ENCODE measurements at places on chromosomes 16 and 17.

GRCh38 chr17:37744961-37745800, at the start of gene HNF1B:
Gene HNF1B (minus strand): TSS chr17:37745059. CDS start chr17:37744884, 175 bp downstream.
- DNase-seq, result no peak

DNA sequence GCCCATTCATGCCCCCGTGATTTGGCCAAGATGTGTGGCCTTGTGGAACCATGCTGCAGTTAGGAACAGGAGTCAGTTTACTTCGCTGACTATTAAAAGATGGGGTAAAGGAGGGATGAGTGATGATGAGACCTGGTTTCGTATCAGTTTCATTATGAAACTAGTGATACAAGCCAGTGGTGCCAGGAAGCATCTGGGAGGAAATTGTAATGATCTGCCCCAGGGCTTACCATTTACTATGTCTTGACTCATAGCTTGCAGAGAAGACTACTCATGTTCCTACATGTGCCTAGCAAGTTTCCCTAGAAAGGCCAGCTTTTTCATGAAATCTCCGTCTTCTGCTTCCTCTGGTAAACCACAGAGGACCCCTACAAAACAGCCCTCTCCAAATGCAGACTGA, 23.2 kb downstream of the CDH3 start:
- DNase-seq, result no peak

GRCh38 chr17:235831-236640, 54.6 kb upstream of the DOC2B start:
- DNase-seq, result no peak

DNA sequence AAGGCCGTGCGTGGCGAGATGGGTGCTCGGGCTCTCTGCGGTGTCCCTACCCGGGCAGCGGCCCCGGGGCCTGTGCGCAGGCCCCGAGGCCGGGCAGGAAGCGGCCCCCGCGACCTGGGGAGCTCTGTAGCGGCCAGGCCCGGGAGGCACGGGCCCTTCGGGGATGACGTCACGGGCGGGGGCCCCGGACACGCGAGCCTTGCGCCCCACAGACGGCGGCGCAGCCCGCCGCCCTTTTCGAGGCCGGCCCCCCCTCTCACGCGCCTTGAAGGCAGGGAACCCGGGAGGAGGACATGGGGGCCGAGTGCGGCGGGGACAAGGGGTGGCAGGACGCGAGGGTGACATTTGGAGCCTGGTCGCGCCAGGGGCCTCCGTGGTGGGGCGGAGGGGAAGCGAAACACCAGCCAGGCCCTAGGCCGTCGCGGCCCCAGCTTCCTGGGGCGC, 1.1 kb downstream of the RAI1 start:
- DNase-seq, result peak; percentile 33

DNA sequence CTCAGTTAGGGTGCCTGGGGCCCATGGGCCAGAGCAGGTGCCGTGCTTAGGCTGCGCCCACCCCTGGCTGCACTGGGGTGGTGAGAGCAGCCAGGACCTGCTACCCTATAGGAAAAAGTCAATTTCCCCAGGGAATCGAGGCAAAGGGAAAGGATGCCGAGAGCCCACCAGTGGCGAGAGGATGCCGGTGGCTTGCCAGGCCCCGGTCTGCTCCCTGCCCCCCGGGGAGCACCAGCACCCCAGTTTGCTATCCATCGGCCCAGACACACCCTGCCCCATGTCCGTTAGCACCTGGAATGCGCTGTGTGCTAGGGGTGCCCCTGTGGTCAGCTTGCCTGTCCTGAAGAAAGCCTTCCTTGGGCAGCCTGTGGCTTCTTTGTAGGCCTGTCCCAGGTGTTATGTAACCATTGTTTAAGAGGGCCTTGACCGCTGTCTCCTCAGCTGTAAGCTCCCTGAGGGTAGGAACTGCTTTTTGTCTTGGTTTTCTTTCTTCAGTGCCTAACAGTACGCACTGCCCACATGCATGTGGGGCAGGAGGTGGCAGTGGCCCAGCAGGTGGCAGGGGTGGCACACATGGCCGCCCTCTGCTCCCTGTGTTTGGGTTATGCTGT, 40.8 kb downstream of the NT5M start:
- DNase-seq, result no peak

GRCh38 chr16:72094266-72094610, 591 bp downstream of the DHX38 start:
- no peak for DNase-seq

DNA sequence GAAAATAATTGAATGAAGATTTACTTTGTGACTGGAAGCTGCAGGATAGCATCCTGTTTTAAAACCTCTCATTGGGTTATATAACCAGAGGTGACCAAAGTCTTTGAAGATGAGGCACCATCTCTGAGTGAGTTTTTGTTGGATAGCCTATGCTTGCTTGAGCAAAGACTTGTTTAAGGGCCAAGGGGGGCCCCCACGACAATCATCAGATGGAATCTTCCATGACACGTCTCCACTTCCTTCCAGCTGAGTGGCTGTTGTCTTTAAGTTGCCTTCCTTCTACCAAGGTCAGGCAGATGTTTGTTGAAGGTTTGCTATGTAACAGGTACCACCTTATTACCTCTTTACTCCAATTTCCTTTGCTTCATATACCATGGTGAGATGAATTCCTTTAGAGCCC, 188.8 kb downstream of the PRKCA start:
- DNase-seq, result no peak

DNA sequence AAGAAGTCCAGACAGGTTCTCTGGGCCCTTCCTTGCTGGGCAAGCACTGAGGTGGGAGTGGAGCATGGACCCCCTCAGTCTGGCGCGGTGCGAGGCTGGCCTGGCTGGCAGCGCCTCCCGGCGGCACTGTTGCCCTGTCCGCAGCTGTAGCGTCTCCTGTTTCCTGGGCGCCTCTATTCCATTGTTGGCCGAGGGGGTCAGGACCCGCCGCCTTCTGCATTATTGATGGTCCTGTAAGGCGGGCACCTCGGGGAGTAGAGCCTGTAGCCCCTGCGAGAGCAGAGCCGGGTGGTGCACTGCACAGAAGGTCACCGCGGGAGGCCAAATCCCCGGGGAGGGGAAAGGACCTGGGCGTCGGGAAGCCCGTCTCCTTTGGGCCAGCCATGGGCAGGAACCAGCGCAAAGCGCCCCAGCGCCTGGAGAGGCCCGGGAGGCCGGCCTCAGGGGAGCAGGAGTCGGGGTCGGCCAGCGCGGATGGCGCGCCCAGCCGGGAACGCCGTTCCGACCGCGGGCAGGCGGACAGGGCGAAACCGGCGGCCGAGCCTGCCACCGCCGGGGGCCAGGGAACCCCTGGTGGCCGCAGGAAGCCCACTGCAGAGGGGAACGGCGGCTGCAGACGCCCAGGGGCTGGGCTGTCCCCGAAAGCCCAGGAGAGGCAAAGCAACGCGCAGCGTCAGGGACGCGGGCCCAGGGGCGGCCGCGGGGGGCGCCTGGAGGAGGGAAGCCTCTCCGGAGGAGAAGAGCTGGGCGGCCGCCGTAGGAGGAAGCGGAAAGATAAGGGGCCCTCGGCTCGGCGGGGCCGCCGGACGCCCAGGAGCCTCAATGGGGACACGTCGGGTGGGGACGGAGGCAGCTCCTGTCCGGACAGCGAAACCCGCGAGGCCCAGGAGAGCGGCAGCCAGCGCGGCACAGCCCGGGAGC, at the start of gene MYO15B:
Gene MYO15B (plus strand): TSS at position 126 of the 921 bp plus-strand sequence. CDS start 258 bp downstream, at position 384.
- DNase-seq, result peak; percentile 56

DNA sequence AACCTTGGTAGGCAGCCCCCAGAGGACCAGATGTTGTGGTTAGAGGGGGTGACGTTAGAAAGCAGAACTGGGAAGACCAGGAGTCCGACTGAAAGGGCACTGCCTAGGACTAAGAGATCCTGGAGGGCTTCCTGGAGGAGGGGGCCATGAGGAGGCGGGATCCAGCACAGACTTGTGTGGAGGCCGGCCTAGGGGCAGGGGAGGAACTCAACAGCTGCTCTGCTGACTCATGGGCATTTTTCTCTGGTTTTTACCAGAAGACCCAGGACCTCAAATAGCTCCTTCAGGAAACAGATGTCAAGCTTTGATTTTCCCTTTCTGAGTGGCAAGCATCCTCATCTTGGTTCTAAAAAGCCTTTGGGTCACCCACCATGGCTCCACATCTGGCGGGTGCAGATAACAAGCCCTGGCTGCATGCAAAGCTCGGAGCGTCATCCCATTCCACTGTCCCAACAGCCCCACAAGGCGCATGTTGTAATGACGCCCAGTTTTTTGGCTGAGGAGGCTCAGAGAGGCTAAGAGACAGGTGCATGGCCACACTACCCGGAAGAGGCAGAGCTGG, 29.0 kb downstream of the IL21R start:
- DNase-seq, result no peak

GRCh38 chr17:3838206-3838605, 7.8 kb downstream of the NCBP3 start:
- no peak for DNase-seq

DNA sequence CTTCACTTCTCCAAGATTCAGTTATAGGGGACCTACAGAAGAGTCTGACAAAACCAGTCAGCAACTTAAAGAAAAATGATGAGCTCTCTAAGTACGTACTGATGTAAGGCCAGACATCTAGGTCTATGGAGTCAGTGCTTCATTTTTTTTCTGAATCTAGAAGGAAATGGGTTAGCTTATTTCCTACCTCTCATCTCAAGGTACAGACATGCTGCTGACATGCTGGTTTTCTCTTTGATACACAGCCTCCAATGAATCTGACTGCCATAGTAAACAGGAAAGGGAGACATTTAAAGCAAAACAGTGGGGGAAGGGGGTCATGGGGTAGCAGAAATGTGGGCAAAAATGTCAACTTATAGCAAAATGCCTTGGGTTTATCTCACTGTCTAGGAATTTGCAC, 16.4 kb downstream of the CDR2 start:
- DNase-seq, result no peak

- DNase-seq, result no peak
These were observed 65.2 kb upstream of the TOB1 start for GRCh38 chr17:50931144-50931908.

DNA sequence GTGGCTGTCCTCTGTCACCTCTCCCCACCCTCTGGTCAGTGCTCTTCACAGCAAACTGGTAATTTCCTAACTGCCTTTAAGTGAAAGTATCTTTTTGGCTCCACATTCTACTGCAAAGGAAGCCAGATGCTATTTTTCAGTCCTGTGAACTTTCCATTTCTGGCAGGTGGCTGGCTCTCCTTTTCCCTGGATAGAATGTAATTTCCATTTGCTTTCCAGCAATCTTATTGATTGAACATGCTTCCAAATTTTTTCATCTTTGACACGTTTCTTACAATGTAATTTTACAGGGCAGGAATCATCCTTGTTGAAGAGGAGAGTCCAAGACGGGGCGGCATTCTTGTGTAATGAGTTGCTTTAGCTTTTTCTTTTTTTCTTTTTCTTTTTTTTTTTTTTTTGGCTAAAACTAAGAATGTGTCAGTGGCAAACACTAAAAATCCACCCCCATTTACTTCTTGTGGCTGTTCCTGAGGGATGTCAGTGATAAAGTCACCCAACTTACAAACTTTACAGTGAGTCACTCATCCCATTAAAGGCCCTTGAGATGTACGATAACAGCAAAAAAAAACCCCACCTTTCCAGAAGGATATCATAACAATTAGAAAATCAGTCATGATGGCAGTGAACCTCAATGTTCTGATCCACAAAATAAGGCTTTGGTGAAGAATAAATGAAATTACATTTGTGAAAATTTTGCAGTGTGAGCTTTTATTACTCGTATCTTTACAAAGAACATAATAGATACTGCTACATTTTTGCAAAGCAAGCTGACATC, 29.4 kb upstream of the PRKCA start:
- no peak for DNase-seq

DNA sequence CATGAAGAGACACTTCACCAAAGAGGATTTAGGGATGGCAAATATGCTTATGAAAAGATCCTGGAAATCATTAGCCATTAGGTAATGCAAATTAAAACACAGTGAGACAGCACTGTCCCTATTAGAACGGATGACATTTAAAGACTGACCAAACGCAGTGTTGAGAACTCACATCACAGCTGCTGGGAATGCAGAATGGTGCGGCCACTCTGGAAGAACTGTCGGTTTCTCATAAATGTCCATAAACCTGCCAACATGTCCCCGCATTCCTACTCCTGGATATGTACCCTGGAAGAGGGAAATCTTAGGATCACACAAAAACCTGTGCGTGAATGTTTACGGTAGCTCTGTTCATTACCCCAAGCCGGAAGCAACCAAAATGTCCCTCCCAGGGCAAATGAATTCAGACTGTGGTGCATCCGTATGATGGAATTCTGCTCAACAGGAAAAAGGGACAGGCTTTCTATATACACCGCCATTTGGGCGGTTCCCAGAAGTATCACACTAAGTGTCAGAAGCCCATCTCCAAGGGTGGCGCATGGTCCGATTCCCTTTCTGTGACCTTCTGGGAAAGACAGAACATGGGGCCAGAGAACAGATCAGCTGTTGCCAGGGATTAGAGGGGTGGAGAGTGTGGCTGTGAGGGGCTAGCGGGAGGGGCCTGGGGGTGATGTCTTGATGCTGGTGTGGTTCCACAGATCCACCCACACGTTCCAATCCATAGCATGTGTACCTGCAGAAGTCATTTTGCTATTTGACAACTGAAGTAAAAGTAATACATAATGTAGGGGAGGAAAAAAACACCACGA, 197.2 kb upstream of the CHMP6 start:
- DNase-seq, result no peak

DNA sequence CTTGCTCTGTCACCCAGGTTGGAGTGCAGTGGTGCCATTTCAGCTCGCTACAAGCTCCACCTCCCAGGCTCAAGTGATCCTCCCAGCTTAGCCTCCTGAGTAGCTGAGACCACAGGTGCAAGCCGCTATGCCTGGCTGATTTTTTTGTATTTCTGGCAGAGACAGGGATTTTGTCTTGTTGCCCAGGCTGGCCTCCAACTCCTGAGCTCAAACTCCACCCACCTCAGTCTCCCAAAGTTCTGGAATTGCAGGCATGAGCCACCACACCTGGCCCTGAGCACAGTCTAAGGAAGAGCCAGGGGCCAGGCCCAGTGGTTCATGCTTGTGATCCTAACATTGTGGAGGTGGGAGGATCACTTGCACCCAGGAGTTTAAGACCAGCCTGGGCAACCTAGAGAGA, 21.8 kb upstream of the BCO1 start:
- no peak for DNase-seq

- no peak for DNase-seq
These were observed 21.0 kb downstream of the KSR1 start for GRCh38 chr17:27477050-27477888.

DNA sequence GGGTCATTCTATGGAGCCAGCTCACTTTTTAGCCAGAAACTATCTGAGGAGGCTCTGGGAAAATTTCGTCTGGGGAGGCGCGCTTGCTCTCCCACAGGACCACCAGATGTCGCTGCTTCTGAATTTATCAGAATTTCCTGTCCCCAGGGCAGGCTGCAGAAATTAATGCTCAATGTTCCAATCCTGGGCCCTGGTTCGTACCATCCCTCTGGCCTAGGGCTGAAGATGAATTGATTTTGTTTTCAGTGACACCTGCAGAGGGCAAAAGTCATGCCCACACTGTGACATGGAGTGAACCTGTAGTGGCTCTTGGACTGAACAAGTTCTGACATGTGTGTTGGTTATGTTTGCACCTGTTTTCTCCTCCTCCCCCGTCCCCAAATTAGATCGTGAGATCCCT, 482.6 kb downstream of the NPIPA7 start:
- DNase-seq, result peak; percentile 20

GRCh38 chr16:55040366-55041086, 109.9 kb downstream of the IRX5 start:
- DNase-seq, result no peak

- no peak for DNase-seq
These were observed 73.1 kb upstream of the CDC42EP4 start for GRCh38 chr17:73384926-73385325.

- DNase-seq, result no peak
These were observed 58.1 kb downstream of the IQCK start for GRCh38 chr16:19776147-19776546.

Measured in effector CD8-positive, alpha-beta T cell (primary cell).